Stimulated activated CD8-positive, alpha-beta memory T cell treated with anti-CD3 and anti-CD28 coated beads, Interleukin-15, amount 100 ng/mL, for 48 hours (primary cell): ENCODE measurements at places on chromosomes 1 and 21.

DNA sequence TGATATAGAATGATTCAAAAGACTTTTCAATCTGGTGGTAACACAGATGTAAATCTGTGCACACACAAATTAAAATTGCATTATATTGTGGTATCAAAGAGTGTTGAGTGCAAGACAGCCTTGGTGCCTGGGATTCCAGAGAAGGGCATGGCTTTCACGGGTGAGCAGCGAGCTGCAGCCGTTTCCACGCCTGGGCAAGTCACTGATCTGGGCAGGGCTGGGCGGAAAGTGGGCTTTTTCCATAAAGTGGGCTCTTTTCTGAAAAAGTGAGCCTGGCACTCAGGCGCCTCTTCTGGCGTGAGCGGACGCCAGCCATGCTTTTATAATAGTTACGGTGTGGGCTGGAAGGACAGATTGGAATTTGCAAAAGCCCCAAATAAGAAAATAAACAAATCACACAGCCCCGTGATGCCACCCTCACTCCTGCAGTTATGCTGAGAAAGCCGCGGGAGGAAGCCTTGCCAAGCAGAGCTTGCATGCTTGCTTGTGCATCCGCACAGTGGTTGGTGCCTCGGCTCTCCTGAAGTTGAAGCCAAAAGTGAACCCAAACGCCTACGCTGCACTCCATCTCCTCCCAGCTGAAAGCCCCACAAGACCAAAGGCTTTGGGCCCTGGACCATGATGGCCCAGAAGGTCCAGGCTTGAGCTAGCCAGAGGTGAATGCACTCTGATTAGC is 7.1 kb upstream of the C1orf115 start:
- DNase-seq, result no peak

DNA sequence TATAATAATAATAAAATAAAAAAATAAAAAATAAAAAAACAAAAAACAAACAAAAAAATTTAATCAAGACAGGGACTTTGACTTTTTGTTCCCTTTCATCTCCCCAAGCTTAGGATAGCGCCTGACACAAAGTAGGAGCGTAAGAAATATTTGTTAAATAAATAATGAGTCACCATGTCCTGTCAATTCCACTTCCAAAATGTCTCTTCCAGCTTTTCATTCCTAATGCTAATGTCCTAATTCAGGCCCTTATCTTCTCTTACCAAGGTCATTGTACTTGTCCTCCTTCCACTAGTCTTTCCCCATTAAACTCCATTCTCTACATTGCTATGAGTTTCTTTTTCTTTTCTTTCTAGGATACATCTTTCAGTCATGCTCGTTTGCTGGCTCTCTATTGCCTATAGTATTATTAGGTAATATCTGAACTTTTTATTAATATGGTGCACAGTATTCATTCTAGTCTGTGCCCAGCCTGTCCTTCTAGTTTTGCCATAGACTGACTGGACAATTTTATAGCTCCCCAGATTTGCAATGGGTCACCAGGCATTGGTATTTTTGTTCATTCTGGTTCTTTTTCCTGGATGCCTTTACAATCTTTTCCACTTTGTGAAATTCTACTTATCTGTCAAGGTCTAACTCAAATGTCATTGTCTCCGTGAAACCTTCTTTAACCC is 11.4 kb downstream of the NEXN start:
- DNase-seq, result no peak

GRCh38 chr1:228039986-228040385 is 33.2 kb downstream of the WNT3A start:
- DNase-seq, result no peak

DNA sequence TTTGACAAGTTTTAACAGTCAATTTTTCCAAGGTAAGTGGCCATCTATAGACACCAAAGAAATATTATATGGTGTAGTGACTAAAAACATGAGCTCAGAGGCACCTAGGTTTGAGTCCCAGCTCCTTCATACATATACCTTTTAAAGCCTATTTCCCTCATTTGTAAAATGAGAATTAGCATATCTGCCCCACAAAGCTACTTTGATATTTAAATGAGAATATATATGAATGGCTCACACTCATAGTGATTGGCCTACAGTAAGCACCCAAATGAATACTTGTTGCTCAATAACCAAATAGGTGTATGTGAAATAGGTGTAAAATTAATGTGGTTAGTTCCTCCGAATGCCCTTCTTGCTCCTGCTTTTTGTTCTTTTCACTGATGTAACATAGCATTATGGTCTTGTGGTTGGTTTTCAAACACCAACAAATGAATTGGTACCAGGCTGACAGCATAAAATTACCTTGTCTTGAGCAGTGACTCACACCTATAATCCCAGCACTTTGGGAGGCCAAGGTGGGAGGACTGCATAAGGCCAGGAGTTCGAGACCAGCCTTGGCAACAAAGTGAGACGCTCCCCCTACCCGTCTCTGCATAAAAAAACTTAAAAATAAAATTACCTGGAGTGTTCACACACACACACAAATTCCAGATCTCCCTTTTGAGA is 25.3 kb downstream of the CNIH4 start:
- DNase-seq, result no peak

DNA sequence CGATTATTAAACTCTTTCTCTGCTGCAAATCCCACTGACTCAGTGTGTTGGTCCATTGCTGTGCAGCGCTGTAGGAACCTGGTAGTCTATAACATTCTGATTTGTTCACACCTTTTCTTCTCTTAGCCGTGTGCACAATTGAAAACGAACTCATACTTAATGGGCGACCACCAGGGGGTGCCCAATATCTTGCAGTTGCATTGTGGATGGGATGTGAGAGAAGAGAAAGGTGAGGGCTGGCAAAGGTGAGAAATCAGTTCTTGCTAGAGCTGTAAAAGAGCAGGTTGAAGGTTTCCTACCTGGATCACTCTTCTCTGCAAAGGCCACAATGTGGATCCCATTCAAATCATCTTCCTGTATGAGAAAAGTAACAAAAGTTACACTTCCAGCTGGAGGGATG is 51.0 kb downstream of the CASQ2 start:
- no peak for DNase-seq
